ENCODE measurements at places on chromosomes 4 and X.

DNA sequence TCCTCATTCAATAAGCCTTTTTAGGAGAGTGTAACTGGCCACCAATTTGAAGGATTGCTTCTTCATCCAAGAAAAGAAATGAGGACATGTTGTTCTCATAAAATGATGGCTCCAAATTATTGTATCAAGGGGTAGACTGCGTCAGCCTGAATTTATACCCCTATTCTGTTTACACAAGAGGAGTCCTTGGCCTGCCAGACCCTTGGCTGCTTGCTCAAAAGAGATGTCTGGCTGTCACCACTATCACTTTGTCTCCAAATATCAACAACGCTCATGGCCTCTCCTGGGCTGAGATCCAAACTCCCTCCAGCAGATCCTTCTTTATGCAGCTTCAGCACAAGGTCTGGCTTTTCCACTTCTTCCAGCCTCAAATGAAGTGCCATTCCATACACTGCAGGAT is 127.9 kb downstream of the OR13H1 start:
- no peak for DNase-seq

- DNase-seq, result no peak
Measured at GRCh38 chr4:73127839-73128453, 58.4 kb upstream of the COX18 start.

GRCh38 chrX:18871970-18872369 is 111.9 kb downstream of the PHKA2 start:
- DNase-seq, result no peak

DNA sequence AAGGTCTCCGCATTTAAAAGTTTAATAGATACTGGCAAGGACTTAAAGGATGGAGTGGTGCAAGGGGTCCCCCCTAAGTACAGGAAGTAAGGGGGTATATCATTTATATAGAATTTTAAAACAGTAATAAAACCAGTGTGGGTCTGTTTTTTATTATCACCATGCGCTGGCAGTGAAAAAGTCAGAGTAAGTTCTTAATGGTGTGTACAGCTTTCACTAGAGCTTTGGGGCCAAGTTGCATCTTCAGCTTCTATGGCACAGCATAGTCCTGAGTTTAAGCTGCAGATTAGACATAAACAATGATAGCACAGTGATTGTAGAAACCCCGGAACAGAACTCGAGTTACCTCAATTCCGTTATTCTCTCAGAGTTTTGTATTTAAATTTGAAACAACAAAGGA is 27.6 kb downstream of the RHOH start:
- no peak for DNase-seq

DNA sequence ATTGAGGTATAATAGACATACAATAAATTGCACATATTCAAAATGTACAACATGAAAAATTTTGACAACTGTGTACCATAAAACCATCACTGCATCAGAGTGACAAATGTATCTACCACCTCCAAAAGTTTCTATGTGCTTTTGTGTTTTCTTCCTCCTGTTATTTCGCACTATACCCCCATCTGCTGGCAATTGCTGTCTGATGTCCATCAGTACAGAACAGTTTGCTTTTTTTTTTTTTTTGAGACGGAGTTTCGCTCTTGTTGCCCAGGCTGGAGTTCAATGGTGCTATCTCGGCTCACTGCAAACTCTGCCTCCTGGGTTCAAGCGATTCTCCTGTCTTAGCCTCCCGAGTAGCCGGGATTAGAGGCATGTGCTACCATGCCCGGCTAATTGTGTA is 154.3 kb upstream of the GIMD1 start:
- DNase-seq, result no peak

- DNase-seq, result no peak
Measured at GRCh38 chr4:8404791-8405515, 35.6 kb downstream of the ACOX3 start.

GRCh38 chr4:125350470-125351135 is 35.8 kb downstream of the FAT4 start:
- DNase-seq, result no peak

DNA sequence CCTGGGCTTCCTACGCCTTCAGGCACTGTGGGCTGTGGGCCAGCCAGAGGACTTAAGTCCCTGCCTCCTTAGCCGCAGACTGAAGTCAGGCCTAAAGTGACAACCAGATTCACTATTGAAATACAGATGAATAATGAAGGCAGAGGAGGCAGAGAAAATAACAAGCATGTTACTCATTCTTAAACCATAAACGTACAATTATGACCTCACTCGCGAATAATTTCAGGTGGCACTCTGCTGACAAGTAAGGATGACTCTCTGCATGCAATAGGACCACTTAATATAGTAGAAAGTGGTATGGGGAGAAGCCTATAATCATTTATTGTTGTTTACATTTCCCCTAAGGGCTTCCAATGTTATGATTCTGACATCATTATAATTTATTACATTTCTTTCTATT is 409.2 kb upstream of the FGF13 start:
- no peak for DNase-seq

- no peak for DNase-seq
Measured at GRCh38 chr4:137065311-137065710, 467.0 kb downstream of the PCDH18 start.

- no peak for DNase-seq
Measured at GRCh38 chr4:113564493-113564892, 197.0 kb downstream of the CAMK2D start.

- no peak for DNase-seq
Measured at GRCh38 chr4:1445716-1446445, 39.6 kb upstream of the NKX1-1 start.

DNA sequence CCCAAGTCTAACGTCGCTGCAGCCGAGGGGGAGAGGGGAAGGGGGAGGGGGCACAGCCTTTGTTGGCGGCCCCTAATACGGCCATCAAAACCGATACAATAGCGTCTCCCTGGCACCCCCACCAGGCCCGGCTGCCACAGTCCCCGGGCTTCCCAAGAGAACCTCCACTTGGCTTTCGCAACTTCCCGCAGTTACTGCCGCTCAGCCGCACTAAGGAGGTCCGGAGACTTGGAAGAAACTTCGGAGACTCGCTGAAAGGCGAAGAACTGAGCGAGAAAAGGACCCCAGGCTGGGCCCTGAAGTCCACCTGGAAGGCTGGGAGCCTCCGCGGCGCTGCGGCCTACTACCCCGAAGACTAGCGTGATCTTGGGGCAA is 2.8 kb downstream of the NKX6-1 start:
- no peak for DNase-seq

DNA sequence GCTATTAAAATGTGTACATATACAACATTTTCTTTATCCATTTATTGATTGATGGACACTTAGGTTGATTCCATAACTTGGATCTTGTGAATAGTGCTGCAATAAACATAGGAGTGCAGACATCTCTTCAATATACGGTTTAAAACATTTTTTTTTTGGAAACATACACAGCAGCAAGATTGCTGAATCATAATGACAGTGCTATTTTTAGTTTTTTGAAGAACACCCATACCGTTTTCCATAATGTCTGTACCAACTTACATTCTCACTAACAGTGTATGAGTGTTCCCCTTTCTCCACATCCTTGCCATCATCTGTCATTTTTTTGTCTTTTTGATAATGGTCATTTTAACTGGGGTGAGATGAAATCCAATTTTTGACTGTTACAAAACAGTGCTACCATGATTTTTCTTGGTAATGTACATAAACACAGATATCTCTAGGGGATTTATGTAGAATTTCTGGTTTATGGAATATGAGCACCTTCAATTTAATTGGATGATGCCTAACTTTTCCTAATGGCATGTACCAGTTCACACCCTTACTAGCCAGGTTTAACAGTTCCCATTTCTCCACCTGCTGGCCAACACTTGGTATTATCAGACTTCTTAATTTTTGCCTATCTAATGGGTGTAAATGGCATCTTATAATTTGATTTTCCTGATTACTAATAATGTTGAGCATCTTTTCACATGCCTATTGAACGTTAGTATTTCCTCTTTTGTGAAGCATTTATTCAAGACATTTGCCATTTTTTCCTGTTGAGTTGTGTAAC is 21.0 kb upstream of the TMSB15B start:
- DNase-seq, result no peak

DNA sequence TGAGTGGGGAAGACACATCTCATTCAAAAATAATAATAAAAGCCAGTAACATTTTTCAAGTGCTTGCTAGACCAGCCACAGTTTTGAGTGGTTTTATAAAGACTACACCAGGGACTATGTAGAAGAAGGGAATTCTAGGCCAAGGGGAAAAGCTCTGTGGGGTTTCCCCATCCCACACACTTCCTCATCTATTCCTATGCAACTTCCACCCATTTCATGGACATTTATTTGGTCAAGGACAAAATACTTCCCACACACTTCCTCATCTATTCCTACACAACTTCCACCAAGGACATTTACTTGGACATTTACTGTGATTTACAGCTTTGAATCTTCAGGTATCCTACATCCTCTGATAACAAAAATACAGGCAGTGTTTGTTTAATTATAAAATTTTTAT is 86.5 kb upstream of the KLF3 start:
- no peak for DNase-seq

DNA sequence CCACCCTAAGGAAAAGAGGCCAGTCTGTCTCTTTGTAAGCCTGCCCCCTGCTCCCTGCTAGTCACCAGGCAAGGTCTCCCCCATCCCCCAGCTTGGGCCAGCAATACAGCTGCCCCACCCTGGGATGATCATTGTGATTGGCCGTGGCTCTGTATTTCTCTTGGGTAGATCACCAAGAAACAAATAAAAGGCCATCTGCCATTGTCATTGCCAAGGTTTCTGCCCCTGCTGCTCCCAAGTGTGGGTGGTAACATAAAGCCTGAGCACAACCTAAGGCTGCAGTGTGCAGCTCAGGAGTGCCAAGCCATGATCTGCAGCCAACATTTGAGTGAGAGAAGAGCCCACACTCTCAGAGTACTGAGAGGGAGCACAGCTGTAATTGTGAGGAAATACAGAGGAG is 241.0 kb upstream of the POF1B start:
- no peak for DNase-seq

DNA sequence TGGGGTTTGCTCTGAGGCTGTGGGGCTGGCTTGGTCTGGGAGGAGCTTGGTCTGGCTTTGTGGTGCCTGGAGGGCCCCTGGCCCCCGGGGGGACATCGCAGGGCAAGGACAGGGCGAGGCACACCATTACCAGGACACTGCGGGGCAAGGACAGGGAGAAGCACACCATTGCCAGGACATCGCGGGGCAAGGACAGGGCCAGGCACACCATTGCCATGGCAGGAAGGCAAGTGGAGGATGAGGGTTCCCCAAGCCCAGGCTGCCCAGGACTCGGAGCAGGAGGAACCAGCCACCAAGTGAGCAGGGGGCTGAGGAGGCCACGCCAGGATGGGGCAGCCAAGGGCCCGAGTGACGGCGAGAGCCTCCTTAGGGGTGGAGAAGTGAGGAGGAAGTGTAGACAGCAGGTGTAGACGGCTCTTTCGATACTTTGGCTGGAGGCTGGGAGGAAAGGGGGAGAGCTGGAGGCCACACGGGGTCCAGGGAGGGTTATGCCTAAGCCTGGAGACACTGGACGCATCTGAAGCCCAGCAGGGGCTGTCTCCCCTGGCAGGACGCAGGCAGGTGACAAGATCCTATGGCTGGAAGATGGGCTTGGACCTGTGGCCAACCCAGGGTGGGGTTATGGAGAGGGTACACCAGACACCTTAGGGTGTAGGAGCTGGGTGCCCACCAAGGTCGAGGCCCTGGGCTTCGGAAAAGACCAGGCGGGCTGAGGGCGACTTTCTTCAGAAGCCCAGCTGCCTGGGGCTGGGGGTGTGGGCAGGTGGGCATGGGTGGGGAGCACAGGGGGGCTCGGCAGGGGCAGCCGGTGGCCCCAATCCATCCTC is 7.3 kb downstream of the NKX1-1 start:
- DNase-seq, result no peak

DNA sequence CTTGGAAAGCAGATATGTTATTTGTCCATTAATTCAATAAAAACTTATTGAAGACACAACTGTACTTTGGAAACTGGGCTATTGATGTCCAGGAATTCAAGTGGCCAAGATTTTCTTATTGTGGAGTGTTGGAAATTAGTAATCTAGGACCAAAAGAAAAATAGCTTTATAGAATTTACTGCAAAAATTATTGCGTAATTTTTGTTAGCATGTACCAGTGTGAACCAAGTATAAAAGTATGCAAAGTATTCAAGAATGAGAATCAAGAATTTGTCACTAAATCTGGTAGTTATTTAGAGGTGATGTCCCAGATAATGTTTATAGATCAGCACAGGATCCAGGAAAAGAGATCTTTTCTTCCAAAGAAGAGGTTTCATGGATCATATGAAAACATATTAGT is 468.9 kb upstream of the CTSO start:
- DNase-seq, result no peak

- DNase-seq, result no peak
Measured at GRCh38 chrX:32448320-32448719, 763.0 kb downstream of the DMD start.

GRCh38 chr4:54074381-54074780 is 10.0 kb upstream of the CHIC2 start:
- no peak for DNase-seq

DNA sequence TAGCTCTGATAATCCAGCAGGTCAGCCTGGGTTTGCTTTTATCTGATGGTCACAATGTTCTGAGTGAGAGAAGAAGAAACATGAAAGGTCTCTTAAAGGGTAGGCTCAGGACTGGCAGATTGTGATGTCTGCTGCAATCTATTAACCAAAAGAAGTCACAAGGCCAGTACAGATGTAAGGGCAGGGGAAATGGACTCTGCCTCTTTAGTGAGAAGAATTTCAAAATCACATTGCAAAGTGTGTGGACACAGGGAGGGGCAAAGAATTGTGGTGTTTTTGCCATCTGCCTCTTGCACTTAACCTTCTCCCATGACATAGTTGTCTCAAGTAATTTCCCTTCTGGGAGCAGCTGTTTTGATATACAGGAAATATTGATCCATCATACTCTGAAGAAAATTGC is 40.9 kb downstream of the IL1RAPL1 start:
- no peak for DNase-seq

DNA sequence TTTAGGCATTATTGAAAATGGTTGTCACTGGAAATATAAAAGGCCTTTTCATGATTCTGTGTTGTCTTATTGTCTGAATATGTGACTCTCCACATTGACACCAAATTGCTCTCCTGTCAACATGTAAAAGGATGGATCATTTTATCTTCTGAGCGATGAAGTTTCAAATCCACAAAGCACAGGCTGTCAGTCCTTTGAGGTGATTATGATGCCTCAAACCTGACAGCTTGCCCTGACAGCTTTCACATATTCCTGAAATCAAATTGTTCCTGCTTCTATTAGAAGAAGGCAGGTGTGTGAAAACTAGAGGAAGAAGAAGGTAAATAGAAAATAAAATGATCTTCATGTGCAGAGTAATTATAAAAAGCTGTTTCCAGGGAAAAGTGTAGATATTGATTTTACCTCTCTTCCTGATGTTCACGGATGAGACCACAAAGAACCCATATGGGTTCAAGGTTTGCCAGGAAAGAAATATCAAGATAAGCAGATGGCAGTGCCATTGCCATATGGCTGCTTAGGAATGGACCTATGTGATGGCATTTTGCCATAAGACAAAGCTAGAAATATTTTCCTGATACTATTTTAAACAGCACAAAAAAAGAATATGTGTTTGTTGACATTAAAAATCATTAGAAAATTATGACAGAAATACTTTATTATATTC is 1006.3 kb upstream of the AGA start:
- DNase-seq, result no peak

Data from activated gamma-delta T cell treated with anti-CD3 and anti-CD28 coated beads, Interleukin-2, amount 50 U/mL, for 16 hours (primary cell).